ENCODE measurements at places on chromosomes 13 and 19. TPM values are rescaled to one million over a fixed set of nuclear protein-coding genes. Genes with fewer than 3 reads are reported as not detected.

- no peak for DNase-seq
Measured at GRCh38 chr19:43957891-43958290, 6.9 kb downstream of the ZNF221 start.

DNA sequence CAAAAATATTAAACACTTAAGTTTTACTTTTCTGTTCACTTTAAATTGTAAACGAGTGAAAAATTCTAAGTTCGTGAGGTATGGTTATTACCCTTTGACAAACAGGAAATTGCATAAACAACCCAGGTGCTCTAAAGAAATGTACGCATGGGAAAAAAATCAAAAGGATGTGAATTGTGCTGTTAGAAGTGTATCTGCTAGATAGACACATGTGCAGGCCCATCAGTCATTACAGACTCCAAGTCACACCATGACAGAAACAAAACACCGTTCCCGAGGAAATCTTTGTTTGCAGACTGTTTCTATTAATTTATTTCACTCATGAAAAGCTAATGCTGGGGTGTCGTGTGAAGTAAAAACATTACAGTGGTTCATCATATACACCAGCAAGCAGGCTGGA, 17.0 kb upstream of the DOCK9 start:
- DNase-seq = no peak

GRCh38 chr19:35063940-35064818, 22.7 kb downstream of the HPN start:
- no peak for DNase-seq

- no peak for DNase-seq
Measured at GRCh38 chr19:23799321-23799720, 40.6 kb upstream of the ZNF681 start.

GRCh38 chr19:51882518-51882917, 5.2 kb downstream of the ZNF577 start:
- DNase-seq = no peak

GRCh38 chr19:18675779-18676178, 7.7 kb upstream of the CRTC1 start:
- DNase-seq = peak; percentile 84

Gene PROZ
- not detected for total RNA-seq

Gene PRTN3
- 2.4 TPM for total RNA-seq

Gene FUT6
- total RNA-seq = not detected

Data from GM23338 (cell line).